ENCODE measurements at places on chromosomes 2 and 18.

DNA sequence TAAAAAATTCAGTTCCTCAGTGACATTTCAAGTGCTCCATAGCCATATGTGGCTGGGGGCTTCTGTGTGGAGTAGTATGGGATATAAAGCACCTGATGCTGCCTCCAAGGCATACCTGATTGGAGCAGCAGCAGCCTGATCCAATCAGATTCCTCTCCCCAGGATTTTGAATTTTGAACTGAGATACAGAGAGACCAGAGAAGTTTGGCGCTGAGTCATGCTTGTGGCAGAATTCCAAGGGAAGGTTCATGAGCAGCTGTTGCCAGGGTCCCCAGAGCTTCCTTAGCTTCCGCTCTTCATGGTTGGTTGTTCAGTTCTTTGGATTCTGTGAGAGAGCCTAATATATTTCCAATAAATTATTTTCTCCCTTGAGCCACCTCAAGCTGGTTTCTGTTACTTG is 29.0 kb upstream of the CFAP36 start:
- no peaks in the 10 kb centered on the region for H3K4me1 ChIP-seq
- H3K27me3 ChIP-seq = no peaks in the 10 kb centered on the region

DNA sequence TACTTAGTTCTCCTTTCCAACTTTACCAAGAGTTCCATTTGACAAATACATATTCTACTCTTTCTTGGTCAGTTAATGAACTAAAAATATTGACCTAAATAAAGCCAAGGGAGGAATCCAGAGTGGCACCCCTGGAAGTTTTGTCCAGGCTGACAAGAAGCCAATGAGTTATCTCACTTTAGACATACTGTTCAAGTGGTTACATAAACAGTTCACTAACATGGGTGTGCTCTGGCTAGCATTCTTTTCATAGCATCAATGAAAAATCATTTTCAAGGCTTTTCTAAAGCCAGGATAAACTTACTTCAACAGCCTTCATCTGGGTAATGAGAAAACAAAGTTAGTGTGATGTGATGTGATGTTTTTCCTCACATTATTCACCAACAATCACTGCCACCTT is 649.4 kb downstream of the TDRD15 start:
- H3K4me1 ChIP-seq = peaks cover 6% of the 10 kb centered on the region
- H3K27me3 ChIP-seq = no peaks in the 10 kb centered on the region
- no peak overlapping the region for H3K27ac ChIP-seq
- H3K4me3 ChIP-seq = no peak overlapping the region
- DNase-seq = no peak

DNA sequence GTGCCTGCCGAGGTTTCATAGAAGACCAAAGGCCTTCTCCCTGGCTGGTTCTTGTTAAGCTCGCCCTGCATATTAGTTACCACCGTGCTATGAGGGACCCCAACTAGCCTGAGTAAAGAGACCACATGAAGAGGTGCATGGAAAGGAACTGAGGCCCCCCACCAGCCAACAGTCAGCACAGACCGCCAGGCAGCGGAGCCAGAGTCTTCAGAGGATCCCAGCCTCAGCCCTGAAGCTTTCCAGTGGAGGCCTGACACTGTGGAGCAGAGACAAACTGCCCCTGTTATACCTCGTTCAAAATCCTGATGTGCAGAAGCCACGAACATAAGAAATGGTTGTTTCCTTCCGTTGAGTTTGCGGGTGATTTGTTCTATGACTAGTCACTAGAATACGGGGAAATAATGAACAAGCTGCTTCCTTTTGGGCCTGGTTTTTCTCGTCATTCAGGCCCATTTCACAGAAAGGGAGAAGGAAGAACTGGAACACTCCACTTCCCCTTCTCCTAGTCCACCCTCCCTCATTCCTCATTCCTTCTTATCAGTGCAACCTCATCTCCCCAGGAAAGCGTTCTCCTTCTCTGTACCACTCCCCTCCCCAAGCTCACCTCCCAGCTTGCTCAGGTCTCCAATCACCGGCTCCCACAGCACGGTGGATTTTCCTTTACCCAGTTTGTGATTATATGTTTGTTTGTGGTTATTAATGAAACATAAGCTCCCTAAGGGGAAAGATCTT is 3.0 kb upstream of the GLI2 start:
- no peak overlapping the region for H3K27ac ChIP-seq
- no peak for DNase-seq
- H3K36me3 ChIP-seq = no peaks in the 10 kb centered on the region

GRCh38 chr2:171524018-171524401 is 1.7 kb downstream of the CYBRD1 start:
- peak overlapping the region; percentile 94 for H3K27ac ChIP-seq
- no peaks in the 10 kb centered on the region for H3K36me3 ChIP-seq
- peak; percentile 20 for DNase-seq

DNA sequence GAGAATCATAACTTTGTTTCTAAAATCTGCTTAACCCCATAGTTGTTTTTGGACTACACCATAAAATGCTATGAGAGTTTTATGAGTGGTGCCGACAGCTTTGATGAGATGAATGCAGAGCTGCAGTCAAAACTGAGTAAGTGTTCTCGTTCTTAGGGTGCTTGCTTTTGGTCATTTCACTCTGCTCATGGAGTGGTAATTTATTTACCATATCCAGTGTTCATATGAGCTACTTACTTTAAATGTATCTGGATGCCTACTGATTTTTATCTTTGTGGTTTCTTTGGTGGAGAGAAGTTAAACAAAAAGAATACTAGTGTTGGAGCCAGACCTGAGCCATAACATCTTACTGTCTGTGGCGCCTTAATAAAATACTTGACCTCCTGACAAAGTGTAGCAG is 16.4 kb downstream of the NDC80 start:
- DNase-seq = no peak
- no peaks in the 10 kb centered on the region for H3K36me3 ChIP-seq
- H3K27me3 ChIP-seq = no peaks in the 10 kb centered on the region
- H3K4me3 ChIP-seq = no peak overlapping the region
- no peak overlapping the region for H3K27ac ChIP-seq

GRCh38 chr2:141554810-141555209 is 576.0 kb downstream of the LRP1B start:
- DNase-seq = no peak
- no peaks in the 10 kb centered on the region for H3K27me3 ChIP-seq
- no peaks in the 10 kb centered on the region for H3K36me3 ChIP-seq
- no peaks in the 10 kb centered on the region for H3K4me1 ChIP-seq
- no peak overlapping the region for H3K27ac ChIP-seq
- no peak overlapping the region for H3K4me3 ChIP-seq

- no peak overlapping the region for H3K4me3 ChIP-seq
- no peaks in the 10 kb centered on the region for H3K27me3 ChIP-seq
- H3K4me1 ChIP-seq = no peaks in the 10 kb centered on the region
Measured at GRCh38 chr2:85371045-85371444, 16.5 kb downstream of the ELMOD3 start.

All from ovary (tissue), 10 donors.